ENCODE measurements at places on chromosomes 5 and 9.
A peak's percentile ranks its signal among the peaks of the same experiment; 100 is the strongest.

DNA sequence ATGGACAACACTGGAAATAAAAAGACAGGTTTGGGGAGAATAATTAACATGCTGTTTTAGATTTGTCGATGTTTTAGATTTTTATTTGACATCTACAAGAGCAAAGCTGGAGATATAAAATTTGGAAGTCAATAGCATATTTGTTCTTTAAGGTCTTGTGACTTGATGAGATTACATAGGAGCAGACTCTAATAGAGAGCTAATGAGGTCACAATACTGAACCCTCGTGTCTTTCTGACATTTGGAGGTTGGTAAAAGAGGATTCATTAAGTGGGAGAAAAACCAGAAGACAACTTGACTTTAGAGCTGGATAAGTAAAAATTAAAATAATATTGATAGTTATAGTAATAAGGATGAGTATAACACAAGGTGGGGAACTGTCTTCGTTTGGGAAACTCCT lies 322.7 kb upstream of the SEMA6A start:
- DNase-seq, result no peak

DNA sequence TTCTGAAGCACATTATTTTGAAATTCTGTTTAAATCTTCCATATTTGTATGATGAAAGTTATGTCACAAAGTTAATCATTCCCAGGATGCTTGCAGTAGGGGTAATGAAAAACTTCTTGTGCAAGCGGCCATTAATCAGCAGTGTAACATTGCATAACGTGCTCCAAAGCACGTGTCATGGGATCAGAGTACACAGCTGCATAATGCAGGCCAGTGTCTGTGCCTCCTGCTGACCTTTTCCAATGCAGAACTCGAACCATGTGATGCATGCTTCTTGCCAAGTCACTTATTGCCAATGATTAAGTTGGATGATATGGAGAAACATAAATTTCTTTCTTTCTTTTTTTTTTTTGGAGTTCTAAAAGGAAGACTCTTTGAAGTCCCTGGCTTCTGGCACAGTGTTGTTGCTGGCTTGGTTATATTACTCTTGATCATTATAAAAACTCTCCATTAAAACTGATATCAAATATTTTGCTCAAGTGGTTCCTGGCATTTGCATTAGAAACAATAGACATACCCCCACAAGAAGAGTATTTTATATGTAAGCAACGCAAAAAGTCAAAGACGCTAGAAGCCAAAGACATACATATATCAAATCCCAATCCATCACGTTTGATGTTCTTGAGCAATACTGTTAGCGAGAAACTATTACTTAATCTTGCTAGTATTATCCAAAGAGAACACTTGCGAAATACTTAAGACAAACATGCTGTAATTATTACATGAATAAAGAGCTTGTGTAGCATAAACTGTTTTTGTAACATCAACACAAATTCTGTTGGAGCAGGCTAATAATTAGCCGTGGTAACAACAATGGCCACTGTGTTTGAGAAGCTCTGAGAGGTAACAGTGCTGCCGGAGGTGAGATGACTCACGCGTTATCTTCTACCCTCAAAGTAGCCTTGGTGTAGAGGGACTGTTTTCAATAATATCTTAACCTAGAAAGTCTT lies 164.2 kb downstream of the AUH start:
- peak; percentile 97 for DNase-seq

DNA sequence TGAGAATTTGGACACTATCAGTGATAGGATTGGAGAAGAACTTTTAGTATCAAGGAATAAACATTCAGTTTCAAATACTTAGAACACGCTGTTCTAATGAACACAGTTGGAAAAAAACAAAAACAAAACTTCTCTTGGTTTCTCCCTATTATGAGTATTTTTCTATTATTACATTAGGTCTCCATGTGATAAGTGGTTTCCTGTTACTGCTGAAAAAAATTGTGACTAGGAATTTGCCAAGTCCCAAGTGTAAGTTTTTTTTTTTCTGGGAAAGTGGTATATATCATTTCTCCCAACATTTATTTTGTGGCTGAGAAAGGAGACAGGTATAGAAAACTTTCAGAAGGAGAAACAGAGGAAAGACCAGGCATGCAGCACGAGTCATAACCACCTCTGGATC lies 41.1 kb downstream of the PCSK1 start:
- no peak for DNase-seq

DNA sequence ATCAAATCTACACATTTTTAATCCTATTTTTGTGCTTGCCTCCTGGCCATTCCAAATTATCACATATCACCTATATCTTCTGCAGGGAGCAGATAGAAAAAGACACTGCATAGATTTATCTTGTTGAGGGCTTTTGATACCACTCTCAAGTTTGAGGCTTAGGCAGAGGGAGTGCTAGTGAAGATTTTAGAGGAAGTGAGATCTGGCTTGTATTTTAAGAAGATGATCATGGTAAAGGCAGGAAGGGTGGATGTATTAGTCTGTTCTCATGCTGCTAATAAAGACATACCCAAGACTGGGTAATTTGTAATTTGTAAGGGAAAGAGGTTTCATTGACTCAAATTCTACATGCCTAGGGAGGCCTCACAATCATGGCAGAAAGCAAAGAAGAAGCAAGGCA lies 220.9 kb upstream of the TUT7 start:
- DNase-seq, result no peak

- no peak for DNase-seq
Observed at GRCh38 chr9:86464242-86464641, 110.0 kb upstream of the TUT7 start.

- DNase-seq, result no peak
Observed at GRCh38 chr5:62473209-62473608, 60.6 kb downstream of the IPO11 start.

- no peak for DNase-seq
Observed at GRCh38 chr9:104028827-104029226, 65.3 kb upstream of the SMC2 start.

DNA sequence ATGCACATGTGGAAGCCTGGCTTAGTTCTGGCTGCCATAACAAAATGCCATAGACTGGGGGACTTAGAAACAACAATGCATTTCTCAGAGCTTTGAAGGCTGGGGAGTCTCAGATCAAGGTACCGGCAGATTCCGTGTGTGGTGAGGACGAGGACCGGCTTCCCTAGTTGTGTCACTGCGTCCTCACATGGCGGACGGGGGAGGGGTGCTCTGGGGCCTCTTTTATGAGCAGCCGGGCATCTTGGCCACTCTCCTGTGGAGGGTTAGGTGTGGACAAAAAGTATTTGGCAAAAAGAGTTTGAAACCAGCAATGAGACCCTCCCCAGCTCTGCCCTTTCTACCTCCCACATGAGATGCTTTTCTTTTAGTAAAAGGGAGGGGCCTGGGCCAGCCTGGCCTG lies 118.5 kb upstream of the LPCAT1 start:
- no peak for DNase-seq

DNA sequence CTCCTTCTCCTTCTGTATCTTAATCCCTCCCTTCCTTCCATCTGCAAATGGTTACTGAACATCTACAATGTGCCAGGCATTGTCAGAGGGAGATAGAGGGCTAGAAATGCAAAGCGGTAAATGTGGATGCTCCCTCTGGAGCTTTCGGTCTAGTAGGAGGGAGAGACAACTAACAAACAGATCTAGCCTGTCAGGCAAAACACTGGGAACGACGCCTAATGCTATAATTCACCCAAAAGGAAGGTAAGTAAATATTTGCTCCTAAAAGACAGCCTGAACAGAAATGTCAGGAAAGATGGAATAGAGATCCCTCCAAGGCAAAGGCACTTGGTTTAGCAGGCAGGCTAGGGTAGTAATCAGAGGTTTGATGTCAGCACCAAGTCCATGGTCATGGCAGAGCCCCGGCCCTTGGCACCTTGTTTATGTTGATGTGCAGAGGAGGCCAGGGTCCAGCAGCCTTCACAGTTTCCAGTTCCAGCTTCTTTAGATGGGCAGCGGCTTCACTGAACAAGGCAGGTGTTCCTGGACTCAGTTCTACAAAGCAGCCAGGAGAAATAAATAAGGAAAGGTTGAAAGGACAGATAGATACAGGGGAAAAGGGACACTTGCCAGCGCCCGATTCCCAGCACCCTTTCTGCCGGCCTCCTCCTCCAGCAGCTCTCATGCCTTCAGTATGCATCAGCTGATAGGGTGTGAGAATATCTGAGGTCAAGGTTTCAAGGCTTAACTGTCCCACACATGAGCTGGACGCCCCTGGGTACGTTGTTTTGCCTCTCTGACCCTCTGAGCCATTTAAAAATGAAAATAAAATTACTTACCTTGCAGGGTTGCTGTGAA lies 46.5 kb upstream of the FRRS1L start:
- no peak for DNase-seq

DNA sequence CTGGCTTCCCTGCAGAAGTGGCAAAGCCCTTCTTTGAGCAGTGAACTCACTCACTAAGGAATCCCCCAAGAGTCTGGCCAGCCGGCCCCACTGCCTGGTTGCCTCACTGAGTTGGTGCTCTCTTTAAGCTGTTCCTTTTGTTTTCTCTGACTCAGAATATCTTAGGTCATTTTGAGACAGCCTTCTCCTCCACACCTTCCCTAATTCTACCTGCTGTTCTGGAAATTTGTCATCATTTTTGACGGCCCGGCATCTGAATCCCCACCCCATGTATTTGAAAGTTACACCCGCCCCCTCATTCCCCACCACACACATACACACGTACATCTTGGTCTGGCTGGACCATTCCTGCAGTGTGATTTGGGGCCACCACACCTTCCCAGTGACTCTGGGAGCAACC lies 41.8 kb downstream of the FGF1 start:
- no peak for DNase-seq

GRCh38 chr9:92938025-92938424 lies 9.3 kb upstream of the FGD3 start:
- no peak for DNase-seq

DNA sequence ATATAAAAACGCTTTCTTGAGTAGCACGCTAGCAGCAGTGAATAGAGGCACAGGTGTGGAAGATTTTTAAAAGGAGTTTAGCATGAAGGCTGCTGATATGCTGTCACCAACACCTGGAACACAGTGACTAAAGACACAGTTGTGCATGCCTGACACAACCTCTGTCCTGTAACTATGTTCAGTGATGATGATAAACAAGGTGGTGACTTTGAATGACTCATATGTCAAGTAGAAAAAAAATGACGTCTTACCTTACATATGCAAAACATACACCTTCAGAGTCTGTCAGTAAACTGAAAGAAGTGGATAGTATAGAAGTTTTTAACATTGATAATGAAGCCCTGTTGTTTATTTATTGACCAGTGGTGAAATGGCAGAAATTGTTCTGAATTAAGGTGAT lies 66.2 kb upstream of the ADCY2 start:
- no peak for DNase-seq

DNA sequence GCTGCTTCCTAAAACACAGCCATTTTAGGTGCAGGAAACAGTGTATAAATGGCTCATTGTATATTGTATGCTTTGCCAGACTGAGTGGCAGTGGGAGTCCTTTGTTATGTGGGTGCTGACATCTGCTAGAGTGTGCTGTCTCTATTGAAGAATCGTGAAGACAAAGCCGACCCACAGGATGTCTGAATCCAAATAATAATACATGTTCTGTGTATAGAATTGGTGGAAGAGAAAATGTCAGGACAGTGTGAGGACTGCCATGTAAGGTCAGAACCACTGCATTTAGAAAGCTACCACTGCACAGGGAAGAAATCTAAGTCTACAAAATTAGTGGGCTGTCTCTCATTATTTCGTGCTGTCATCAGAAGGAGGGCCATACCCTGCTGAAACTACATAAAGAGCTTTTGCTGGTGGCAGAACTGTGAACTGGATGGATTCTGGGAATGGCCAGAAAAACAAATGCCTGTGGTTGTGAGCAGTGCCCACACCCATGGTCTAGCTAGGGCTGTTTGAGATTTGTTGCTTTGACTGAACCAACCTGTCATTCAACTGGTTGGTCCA lies 2.5 kb downstream of the IL7R start:
- no peak for DNase-seq

DNA sequence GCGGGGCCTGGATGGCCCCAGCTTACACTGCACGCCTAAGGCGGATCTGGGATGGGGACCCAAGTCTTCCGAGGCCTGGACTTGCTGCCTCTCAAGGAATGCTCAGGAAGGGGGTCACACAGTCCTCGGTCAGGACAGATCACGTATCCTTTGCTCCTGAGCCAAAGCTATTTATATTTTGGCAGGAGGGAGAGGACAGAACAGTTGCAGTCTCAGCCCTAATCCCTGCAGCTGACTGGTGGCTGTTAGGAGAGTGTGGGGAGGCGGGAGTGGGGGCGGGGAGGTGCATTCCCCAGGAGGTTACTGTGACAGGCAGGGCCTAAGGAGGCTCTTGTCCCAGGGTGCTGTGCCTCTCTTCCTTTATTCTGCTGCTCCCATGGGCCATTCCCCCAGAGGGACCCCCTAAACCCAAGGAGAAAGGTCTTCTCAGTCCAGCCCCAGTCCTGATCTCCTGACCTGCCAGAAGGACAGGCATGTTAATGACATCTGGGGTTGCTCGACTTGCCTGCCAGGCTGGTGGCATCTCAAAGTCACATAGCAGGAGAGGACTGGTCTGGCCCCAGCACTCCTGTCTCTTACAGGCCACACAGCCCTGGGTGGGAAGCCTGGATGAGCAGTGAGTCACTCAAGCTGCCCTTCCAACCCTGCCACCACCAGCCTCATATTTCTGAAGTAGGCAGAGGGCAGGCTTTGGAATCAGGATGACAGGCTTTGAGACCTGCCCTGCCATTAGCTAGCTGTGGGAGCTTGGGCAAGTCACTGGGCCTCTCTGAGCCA lies 51.9 kb downstream of the COL27A1 start:
- no peak for DNase-seq
